ENCODE measurements at places on chromosomes 7 and 10. TPM values are rescaled to one million over a fixed set of nuclear protein-coding genes. Genes with fewer than 3 reads are reported as not detected.

AKR1D1 gene
- not detected for polyA plus RNA-seq

XPNPEP1 gene
- 96.2 TPM for polyA plus RNA-seq

OR6V1 gene
- polyA plus RNA-seq, result not detected

IGF2BP3 gene
- 18.9 TPM for polyA plus RNA-seq

OR2A1 gene
- polyA plus RNA-seq, result not detected

SPDYE16 gene
- polyA plus RNA-seq, result not detected

TCERG1L gene
- not detected for polyA plus RNA-seq

- DNase-seq, result no peak
Measured at GRCh38 chr7:98981701-98982100, 103.4 kb downstream of the TRRAP start.

DNA sequence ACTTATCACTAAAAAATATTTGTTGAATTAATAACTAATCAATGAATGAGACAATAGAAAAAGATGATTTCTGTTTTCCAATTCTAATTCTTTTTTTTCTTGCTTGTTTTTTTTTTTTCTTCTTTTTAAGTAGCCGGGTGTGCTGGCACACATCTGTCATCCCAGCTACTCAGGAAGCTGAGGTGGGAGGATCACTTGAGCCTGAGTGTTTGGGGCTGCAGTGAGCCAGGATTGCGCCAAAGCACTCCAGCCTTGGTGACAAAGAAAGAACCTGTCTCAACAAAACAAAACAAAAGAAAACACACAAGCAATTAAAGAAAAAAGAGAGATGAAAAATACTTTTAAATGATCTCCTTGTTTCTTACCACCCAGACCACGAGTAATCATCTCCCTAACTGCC lies 1109.3 kb downstream of the REEP3 start:
- DNase-seq, result no peak

DNA sequence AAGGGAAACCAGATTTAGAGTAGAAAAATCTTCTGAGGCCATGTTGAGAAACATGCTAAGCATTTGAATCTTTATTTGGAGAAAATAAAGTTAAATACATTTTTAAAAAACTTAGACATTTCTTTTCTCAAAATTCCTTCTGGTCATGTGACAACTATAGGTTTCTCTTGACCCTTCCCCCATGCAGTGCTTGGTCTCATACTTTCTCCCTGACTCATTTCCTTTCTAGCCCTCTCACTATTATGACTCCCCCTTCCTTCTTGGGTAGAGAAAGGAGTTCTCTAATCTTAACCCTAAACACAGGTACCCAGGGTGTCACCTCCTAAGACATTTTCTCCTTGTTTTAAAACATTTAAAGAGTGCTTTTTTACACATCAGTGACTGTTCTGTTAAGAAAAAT lies 179.5 kb upstream of the TMEM106B start:
- DNase-seq, result peak; percentile 13

- no peak for DNase-seq
Measured at GRCh38 chr7:49787980-49788379, 14.5 kb downstream of the VWC2 start.

DNA sequence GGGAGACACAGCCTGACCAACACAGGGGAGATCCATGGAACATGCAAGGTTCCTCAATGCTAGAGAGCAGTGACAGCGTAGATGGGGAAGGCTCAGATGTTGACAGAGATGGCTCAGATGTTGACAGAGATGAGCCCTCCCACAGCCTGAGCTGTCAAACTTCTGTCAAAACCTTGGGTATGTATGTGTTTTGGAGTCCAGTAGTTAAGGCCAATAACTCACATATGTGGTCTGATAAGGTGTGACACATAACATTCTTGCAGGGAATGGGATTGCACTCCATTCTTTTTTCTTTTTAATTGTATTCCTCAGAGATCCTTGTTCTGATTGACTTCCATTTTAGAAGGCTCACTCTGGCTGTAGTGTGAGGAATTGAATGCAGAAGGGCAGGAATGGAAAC lies 136.3 kb downstream of the C1GALT1 start:
- DNase-seq, result no peak

- no peak for DNase-seq
Measured at GRCh38 chr10:94349327-94349726, 13.4 kb downstream of the NOC3L start.

GRCh38 chr7:101708223-101708622 lies 79.1 kb upstream of the MYL10 start:
- no peak for DNase-seq

DNA sequence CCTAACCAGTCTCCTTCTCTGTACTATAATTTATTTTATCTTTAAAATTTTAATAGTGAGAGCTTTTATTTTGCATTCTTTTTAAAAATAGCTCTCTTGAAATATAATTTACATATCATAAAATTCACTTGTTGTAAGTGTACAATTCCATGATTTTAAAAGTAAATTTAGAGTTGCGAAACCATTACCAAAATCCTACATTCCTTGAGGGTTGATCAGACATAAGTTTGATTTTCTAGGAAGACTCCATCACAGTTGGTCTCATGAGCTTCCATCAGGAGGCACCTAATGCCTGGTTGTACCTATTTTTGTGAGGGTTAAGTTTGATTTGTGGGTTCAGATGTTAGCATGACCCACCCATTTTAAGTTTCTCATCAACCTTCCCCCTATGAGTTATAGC lies 108.1 kb downstream of the BMPER start:
- DNase-seq, result no peak

DNA sequence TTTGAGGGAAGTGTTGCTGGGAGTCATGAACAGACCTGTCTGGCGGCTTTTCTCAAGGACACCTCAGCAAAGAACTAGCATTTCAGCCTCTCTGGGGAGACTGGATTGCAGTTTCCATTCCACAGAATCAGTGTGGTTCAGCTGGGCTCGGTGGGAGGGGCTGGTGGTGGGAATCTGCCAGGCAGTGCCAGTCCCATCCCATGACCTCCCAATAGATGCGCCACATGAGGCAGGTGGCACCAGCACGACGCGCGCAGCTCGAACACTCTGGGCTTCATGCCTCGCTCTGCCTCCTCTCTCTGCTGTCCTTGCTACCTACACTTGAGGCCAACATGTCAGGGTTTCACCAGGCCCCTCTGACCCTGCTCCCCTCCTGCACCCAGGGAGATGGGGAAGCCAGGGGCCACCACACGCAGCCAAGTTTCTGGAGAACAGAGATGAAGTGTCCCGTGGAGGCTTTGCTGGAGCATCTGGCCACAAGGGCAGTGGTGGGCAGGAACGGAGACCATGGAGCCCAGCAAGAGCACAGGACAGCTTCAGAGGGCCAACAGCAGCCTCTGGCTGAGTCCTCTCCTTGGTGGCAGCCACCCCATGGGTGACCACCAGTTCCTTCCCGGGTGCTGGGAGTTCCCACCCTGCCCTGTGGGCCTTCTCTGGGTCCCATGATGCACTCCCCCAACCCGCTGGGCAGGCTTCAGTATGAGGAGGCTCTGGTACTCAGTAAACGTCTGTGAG lies 2.3 kb downstream of the NACAD start:
- DNase-seq, result no peak

GRCh38 chr10:133034092-133034491 lies 53.6 kb upstream of the ADGRA1 start:
- DNase-seq, result no peak

- DNase-seq, result no peak
Measured at GRCh38 chr10:74419491-74419951, 268.5 kb downstream of the ADK start.

DNA sequence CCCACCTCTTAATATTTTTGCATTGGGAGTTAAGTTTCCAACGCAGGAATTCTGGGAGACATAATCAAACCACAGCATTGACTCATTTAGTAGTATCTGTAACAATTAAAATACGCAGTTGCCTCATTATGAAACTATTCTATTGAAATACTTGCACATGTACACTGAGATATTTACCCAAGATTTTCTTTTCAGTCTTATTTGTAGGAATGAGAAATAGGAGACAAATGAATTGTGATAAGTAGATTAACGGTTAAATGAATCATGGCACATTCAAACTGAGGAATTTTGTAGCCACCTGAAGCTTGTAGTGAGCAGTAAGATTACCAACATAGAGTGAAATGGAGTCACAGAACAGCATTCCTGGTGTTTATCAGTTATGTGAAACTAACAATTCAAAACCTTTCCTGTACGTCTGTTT lies 18.1 kb downstream of the RP9 start:
- no peak for DNase-seq

DNA sequence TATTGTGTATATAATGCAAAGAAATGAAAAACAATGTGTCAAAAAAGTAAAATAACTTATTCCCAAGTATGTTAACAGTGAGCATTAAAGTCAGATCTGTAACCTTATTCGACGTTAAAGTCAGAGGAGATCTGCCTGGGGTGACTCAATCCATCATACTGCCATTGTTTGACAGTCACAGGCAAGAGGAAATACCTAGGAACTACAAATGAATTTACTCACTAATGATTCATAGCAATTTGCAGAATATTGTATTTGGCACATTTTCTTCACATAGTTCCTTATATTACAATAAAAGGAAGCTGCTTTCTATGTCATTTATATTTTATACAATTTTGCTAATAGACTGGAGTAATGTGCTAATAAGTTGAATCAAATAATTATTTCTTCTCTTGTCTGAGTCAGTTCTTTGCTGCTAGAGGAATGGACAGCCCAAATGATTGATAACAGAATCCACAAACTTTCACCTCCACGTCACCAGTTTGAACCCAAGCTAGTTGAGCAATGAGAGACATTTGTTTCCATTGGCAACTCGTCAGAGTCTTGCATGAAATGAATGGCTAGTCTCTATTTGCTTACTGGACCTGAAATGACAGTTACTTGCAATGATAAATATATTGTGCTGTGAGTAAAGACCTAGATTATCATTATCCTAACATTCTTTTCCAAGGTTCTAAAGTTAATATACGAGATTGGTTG lies 48.5 kb upstream of the TMEM106B start:
- DNase-seq, result no peak

DNA sequence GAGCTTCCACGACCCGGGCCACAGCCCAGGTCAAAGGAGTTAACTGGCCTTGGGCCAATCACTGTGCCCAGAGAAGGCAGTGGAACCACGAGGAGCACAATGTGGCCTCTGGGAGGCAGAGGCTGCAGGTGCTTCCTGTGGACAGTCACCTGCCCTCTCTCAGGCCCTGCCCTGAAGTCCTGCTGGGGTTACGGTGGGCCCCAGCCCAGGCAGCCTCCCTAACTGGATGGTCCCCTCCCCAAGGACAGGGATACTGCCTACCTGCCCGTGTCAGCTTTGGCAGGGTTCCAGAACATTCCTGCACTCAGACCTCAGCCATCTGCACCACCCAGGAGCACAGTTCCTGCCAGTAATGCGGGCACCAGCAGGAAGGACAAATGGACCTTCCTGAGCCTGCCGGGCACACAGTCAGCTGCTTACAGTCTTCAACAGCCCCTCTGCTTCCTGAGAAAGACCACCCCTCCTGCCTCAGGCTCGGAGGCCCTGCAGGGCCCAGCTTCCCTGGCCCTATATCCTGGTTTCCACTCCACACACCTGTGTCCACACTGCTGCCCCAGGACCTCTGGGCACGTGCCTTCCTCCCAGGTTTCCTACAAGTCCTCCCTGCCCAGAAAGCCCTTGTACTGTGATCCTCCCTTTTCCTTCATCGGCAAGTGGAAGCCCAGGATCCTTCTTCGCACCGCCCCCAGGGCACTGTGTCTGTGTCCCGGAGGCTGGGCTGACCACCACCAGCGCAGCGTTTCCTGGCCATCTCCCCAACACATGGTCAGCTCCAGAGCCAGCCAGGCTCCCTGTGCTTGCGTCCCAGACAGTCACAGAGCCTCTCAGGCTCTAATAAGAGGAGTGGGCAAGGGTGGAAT lies 23.3 kb downstream of the WDR86 start:
- no peak for DNase-seq

DNA sequence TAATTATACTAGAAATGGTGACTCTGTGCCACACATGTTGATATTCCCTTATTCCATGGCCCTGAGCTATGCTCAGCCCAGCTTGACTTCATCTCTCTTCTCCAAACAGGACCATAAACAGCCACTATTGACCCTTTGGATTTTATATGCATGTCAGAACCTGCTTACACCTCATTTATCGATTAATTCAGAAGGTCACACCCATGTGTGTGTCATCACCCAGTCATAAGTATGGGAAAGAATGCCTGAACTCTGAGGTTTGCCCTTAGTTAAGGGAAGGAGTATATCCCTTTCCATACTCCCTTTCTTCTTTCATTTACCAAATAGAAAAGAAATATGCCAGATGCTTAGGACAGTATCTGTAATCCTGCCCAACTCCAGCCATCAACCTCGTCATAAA lies 602.3 kb downstream of the SORCS3 start:
- no peak for DNase-seq

GRCh38 chr10:102523250-102524029 lies 19.7 kb downstream of the SUFU start:
- no peak for DNase-seq

- no peak for DNase-seq
Measured at GRCh38 chr10:23173214-23174073, 18.7 kb upstream of the PTF1A start.

DNA sequence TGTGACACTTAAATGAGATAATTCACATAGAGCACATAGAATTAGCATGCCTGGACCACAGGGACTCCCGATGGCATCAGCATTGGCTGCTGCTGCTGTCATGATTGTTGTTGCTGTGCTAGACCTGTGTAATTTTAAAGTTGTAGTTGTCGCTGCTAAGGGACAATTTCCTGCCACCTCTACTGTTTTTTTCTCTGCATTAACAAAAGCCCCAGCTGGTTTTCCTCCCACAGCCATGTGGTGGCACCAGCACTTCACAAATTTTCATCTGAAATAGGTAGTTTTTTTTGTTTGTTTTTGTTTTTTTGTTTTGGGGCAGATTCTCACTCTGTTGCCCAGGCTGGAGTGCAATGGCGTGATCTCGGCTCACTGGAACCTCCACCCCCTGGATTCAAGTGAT lies 25.4 kb upstream of the PRXL2A start:
- no peak for DNase-seq

GRCh38 chr10:110009736-110010475 lies 2.1 kb downstream of the ADD3 start:
- DNase-seq, result no peak

GRCh38 chr7:157670490-157671357 lies 333.9 kb downstream of the DNAJB6 start:
- DNase-seq, result no peak

DNA sequence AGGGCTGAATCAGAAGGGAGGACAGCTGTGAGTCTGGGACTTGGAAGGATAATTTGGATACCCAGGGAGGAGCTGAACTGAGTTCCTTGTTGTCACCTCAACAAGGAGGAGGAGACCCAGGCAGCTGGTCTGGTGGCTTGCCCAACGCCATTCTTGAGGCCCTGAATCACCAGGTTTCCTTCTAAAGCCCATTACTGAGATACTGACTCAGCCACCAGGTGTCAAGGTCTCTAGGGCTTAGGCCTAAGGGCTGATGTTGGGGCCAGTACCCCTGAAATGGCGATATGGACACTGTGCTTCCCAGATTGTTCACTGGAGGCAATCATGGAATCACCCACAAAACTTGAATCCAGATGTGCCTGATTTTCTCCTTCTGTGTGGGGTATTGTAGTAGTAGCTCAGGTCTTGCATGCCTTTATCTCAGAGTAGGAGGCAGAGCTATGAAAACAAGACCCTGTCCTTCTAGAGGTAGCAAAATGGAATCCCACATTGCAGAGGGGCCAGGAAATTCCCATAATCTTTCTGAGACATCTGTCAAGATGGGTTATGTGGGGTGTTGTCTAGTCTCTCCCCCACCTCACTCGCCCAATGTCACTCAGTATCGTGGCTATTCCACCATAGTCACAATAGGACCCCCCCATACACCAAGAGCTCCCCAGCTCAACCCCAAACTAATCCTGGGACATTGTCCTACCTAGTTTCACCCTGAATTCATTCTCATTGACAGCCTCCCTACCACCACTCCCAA lies 1.8 kb upstream of the ATG9B start:
- peak; percentile 66 for DNase-seq

All from keratinocyte (primary cell).